ENCODE measurements at places on chromosomes 4 and X.

- DNase-seq, result no peak
These were observed 122.6 kb upstream of the ANXA3 start for GRCh38 chr4:78428996-78429395.

GRCh38 chr4:105060628-105061027 is 86.0 kb upstream of the TET2 start:
- DNase-seq, result no peak

- no peak for DNase-seq
These were observed 217.9 kb downstream of the HS6ST2 start for GRCh38 chrX:132740316-132741123.

DNA sequence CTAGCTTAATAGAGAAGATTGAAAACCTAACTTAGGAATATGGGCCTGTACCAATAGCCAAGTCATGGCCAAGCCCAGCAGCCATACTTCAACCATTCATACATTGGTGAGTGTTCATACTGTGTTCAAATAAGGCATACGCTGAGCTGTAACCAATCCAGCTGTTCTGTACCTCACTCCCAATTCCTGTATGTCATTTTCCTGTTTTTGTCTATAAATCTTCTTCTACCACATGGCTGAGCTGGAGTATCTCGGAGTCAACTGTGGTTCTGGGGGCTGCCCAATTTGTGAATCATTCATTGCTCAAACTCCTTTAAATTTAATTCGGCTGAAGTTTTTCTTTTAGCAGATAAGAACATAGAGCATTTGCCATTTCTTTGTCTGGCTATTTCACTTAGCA is 195.3 kb upstream of the ANKRD50 start:
- no peak for DNase-seq

DNA sequence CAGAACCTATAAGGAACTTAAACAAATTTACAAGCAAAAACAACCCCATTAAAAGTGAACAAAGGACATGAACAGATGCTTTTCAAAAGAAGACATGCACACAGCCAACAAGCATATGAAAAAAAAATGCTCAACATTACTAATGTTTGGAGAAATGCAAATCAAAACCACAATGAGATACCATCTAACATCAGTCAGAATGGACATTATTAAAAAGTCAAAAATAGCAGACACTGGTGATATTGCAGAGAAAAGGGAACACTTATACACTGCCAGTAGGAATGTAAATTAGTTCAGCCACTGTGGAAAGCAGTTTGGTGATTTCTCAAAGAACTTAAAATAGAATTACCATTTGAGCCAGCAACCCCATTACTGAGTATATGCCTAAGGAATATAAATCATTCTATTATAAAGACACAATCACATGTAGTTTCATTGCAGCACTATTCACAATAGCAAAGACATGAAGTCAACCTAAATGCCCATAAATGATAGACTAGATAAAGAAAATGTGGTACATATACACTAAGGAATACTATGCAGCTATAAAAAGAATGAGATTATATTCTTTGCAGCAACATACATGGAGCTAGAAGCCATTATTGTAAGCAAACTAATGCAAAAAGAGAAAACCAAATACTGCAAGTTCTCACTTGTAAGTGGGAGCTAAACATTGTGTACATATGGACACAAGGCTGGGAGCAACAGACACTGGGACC is 1509.4 kb downstream of the TECRL start:
- no peak for DNase-seq

DNA sequence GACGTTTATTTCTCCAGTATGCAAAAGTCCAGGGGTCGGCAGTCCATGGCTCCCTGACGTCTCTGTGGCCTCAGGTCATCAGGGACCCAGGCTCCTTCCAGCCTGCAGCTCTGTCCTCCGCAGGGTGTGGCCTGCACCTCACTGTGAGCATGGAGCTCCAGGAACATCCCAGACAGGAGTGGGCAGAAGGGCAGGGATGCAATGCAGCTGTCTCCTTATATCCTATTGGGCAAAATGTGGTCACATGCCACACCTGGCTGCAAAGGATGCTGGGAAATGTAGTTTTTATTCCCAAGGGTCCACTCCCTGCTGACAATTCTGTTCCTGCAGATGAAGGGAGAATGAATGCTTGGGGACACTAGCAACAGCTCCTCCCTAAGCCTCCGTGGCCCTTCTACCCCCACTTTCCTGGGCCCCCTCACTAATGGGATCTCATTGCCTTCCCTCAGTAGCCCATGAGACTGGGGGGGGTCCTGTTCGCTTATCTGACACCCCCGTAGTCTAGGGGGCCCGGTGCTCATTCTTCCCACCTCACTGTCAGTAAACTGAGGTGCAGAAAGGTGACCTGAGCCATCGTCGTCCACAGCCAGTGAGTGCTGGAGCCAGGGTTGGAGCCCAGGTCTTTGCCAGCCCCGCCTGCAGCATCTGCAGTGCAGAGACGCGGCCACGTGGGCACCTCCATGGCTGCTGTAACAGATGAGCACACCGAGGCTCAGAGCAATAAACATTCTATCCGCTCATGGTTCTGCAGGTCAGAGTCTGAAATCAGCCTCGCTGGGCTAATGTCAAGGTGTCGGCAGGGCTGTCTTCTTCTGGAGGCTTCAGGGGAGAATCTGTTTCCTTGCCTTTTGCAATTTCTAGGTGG is 5.9 kb upstream of the GRPEL1 start:
- DNase-seq, result peak; percentile 65

GRCh38 chr4:73864365-73864764 is 4.8 kb upstream of the CXCL1 start:
- no peak for DNase-seq

DNA sequence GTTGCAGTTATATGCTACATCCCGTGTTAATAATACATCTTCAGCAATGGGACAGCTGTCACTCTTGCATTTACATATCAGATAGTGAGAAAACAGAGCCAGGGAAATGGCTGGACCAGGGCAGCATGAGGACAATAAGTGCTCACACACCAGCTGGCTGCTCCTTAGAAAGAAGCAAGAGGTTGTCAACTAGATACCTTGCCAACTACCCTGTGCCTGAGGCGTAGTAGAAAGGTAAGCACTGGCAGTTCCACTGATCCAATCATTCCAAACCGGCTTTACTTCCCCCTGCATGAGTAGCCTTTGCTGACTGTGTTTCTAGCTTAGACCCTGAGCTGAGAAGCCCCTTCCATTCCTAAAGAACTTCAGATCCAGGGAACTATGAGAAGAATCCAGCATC is 52.2 kb upstream of the FGF13 start:
- no peak for DNase-seq

DNA sequence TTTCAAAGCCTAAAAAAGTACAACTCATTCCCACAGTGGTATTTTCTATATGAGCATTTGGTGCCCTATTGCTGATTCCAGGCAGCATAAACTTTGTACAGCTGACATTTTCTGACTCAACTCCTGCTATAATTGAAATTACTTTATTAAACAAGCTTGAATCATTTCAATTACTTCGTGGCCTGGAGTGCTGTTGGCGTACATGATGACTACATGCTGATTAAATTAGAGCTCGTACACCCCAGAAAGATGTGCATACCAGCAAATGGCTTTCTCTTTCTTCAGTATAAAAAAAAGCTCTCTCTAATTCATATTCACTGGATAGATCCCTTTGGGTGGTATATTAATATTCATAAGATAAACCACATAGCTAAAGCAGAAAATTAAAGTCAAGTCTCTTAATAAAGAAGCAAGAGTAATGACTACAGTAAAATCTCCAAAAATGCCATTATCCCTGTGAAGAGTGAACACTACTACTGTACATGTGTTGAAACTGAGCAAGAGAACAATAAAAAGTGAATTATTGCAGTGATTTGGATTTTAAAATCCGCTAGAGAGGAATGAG is 245.0 kb upstream of the IGFBP7 start:
- no peak for DNase-seq

DNA sequence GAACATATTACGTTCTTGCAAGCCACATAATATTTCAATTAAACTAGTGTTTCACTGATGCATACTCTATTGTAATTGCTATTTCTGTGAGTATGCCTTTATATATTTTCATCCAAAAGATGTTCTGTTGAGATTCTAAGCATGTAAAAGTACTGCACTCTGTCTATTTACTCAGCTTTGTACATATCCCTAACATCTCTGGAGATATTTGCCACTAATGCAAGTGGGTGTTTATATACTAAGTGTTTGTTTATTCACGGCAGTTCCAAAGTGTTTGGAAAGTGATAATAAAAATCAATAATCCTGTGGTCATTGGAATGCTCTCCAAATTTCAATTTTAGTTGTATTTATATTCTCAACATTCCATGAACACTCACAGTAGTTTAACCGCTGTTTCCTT is 1989.0 kb downstream of the C4orf33 start:
- DNase-seq, result no peak

DNA sequence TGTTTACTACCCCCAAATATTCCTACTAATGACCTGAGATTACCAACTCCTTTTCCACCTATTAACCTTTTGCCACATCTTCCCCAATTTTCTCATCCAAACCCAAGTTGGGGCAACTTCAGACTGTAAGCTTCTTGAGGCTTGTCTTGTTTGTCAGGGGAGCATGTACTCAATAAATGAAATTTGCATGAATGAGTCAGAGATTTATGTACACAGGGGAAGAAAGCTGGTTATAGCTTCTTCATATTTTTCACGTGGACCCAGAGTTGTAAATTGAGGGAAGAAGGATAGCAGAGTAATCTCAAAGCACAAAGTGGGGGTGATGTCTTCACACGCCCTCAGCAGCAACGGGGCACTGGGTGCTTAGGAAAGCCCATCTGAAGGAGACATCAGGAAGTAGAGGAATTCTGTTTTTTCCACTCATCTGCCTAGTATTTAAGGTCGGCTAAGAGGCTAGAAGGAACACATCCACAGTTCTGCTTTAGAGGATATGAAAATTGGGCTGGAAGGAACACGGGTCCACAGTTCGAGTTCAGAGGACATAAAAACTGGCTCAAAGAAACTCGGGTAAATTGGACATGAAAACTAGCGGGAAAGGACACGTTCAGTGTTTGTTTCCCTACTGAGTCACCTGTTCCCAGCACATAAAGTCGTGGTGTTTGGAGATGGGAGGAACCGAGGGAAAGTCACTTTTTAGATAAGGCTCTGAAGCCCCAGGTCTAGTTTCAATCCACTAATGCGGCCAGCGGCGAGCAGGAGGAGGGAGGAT is 696 bp upstream of the CA5B start:
- DNase-seq, result no peak

- DNase-seq, result no peak
These were observed 215.3 kb downstream of the MID1IP1 start for GRCh38 chrX:39016556-39016955.

DNA sequence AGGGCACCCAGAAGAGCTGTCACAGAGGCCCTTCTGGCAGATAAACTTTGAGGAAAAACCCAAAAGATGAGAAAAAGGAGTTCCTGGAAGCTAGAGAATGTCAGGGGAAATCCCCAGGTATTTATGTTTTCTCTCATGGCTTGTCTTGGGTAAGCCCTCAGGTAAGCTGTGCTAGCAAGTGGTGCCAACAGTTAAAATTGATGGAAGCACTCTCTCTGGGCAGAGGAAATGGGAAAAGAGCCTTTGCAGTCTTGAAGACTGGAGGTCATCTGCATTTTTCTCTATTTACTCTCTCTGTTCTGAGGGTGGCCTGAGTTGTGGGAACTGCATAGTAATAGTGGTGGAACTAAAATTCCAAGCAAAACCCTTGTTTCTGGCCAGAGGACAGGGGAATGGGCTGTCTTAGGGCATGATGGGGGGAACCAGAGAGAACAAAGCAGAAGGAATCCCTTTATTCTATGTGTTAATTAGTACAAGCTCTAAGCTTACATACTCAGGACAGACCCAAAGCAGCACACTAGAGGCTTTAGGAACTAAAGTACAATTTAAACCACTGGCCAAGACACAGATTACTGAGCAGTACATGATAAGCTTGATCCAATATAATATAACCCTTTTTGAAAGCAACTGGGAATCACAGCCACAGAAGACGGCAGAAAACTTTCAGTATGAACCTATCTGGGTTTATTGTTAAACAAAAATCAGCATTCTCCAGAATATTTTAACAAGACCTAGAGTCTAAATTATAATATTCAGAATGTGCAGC is 53.3 kb upstream of the SLC10A4 start:
- DNase-seq, result no peak
